ENCODE measurements at places on chromosomes 1 and 21.
A peak's percentile ranks its signal among the peaks of the same experiment; 100 is the strongest.

- peak; percentile 9 for DNase-seq
Observed at GRCh38 chr1:7171574-7171973, 386.3 kb downstream of the CAMTA1 start.

DNA sequence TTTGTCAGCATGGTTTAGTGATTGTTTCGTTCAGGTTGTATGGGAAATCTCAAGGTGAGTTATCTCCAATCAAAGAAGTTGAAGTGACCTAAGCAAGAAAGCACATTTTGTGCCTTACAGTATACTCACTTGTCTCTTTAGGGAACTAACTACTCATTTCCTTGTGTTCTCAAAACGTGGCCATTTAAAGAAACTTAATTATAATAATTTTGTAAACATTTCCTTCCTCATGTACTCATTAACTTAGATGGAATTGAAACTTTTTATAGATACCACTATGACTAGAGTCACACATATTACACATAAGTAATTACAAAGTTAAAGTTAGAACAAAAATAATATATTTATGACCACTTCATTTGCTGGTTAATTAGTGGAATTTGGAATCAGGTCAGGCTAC lies 552.6 kb downstream of the MRPL39 start:
- DNase-seq, result no peak

GRCh38 chr1:211328866-211329475 lies 2.3 kb downstream of the TRAF5 start:
- no peak for DNase-seq

GRCh38 chr1:206713910-206714312 lies 29.2 kb downstream of the MAPKAPK2 start:
- DNase-seq, result no peak

GRCh38 chr1:225691377-225691776 lies 38.5 kb upstream of the ENAH start:
- DNase-seq, result no peak

GRCh38 chr1:56660293-56660692 lies 15.2 kb downstream of the PRKAA2 start:
- no peak for DNase-seq

DNA sequence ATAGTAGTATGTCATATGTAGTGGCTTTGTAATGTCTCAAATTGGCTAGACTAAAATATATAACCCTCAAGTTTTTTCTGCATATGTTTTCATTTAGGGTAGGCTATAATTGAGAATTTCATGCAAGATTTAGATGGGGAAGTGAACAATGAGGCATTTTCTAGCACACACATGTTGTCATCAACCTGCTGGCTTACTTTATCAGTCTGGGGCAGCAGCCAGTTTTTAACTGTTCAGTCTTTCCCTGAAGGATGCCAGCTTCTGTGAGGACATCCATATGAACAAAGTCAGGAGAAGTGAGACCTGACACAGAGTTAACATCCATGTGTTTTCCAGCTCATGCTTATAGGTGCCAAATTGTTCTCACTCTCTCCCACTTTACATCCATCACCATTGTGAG lies 74.7 kb upstream of the OLFM3 start:
- no peak for DNase-seq

GRCh38 chr1:207129053-207129452 lies 25.0 kb downstream of the C4BPA start:
- no peak for DNase-seq

GRCh38 chr21:36698385-36698980 lies 432 bp upstream of the SIM2 start:
- DNase-seq, result peak; percentile 27
